Peyer's patch (tissue), 4 donors: ENCODE measurements at places on chromosomes 5 and 9. TPM values are rescaled to one million over a fixed set of nuclear protein-coding genes. Genes with fewer than 3 reads are reported as not detected.

The TMEM215 gene
- total RNA-seq, result not detected

- no peak for DNase-seq
- no peaks in the 10 kb centered on the region for H3K36me3 ChIP-seq
- H3K4me3 ChIP-seq, result no peak overlapping the region
- no peaks in the 10 kb centered on the region for H3K4me1 ChIP-seq
These were observed 21.8 kb downstream of the IRX4 start for GRCh38 chr5:1860949-1861348.

GRCh38 chr9:127066060-127066850 lies 56.2 kb downstream of the ANGPTL2 start:
- H3K36me3 ChIP-seq, result peaks cover 5% of the 10 kb centered on the region
- no peak overlapping the region for H3K27ac ChIP-seq
- H3K4me1 ChIP-seq, result no peaks in the 10 kb centered on the region
- H3K4me3 ChIP-seq, result no peak overlapping the region
- no peaks in the 10 kb centered on the region for H3K27me3 ChIP-seq
- DNase-seq, result no peak

- H3K4me3 ChIP-seq, result no peak overlapping the region
- H3K36me3 ChIP-seq, result no peaks in the 10 kb centered on the region
- DNase-seq, result no peak
- no peaks in the 10 kb centered on the region for H3K27me3 ChIP-seq
- H3K27ac ChIP-seq, result no peak overlapping the region
These were observed 131.1 kb upstream of the PHYKPL start for GRCh38 chr5:178363501-178364325.

GRCh38 chr5:107935645-107936044 lies 264.9 kb upstream of the EFNA5 start:
- no peak overlapping the region for H3K27ac ChIP-seq
- no peaks in the 10 kb centered on the region for H3K36me3 ChIP-seq
- no peak for DNase-seq
- H3K27me3 ChIP-seq, result no peaks in the 10 kb centered on the region
- no peaks in the 10 kb centered on the region for H3K4me1 ChIP-seq
- no peak overlapping the region for H3K4me3 ChIP-seq

DNA sequence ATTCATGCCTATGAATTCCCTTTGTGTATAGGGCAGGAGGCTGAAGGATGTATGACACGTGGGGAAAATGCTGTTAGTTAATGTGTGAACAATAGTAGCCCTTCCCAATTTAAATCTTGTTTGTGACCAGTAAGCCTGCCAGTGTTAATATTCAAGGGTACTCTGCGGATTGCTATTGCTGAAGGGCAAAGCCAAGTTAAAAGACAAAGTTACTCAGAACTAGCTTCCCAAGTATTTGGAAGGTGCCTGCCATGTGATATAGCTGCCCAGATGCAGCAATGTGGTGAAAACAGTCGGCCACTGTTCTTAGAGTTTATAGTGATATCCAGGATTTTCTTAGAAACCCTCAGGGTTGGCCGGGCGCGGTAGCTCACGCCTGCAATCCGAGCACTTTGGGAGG lies 34.6 kb downstream of the MARVELD2 start:
- H3K36me3 ChIP-seq, result no peaks in the 10 kb centered on the region
- H3K27me3 ChIP-seq, result no peaks in the 10 kb centered on the region
- no peak overlapping the region for H3K4me3 ChIP-seq
- H3K27ac ChIP-seq, result no peak overlapping the region
- DNase-seq, result no peak
- peaks cover 15% of the 10 kb centered on the region for H3K4me1 ChIP-seq

GRCh38 chr9:105479846-105480245 lies 32.0 kb downstream of the FSD1L start:
- H3K27ac ChIP-seq, result no peak overlapping the region
- H3K4me3 ChIP-seq, result no peak overlapping the region
- H3K36me3 ChIP-seq, result no peaks in the 10 kb centered on the region
- no peak for DNase-seq
- no peaks in the 10 kb centered on the region for H3K27me3 ChIP-seq

GRCh38 chr9:78130004-78130403 lies 98.4 kb upstream of the GNAQ start:
- H3K27ac ChIP-seq, result no peak overlapping the region
- DNase-seq, result no peak
- H3K4me1 ChIP-seq, result no peaks in the 10 kb centered on the region
- no peak overlapping the region for H3K4me3 ChIP-seq
- no peaks in the 10 kb centered on the region for H3K36me3 ChIP-seq
- H3K27me3 ChIP-seq, result no peaks in the 10 kb centered on the region

GRCh38 chr9:81861644-81862043 lies 66.6 kb upstream of the SPATA31D4 start:
- no peak overlapping the region for H3K4me3 ChIP-seq
- no peak for DNase-seq
- H3K4me1 ChIP-seq, result no peaks in the 10 kb centered on the region
- no peaks in the 10 kb centered on the region for H3K27me3 ChIP-seq

- H3K36me3 ChIP-seq, result no peaks in the 10 kb centered on the region
- H3K4me3 ChIP-seq, result no peak overlapping the region
- no peaks in the 10 kb centered on the region for H3K27me3 ChIP-seq
- no peak overlapping the region for H3K27ac ChIP-seq
These were observed 101.4 kb upstream of the SMARCA2 start for GRCh38 chr9:1913631-1914330.
